MM.1S (cell line): ENCODE measurements at places on chromosomes 5 and 9.

DNA sequence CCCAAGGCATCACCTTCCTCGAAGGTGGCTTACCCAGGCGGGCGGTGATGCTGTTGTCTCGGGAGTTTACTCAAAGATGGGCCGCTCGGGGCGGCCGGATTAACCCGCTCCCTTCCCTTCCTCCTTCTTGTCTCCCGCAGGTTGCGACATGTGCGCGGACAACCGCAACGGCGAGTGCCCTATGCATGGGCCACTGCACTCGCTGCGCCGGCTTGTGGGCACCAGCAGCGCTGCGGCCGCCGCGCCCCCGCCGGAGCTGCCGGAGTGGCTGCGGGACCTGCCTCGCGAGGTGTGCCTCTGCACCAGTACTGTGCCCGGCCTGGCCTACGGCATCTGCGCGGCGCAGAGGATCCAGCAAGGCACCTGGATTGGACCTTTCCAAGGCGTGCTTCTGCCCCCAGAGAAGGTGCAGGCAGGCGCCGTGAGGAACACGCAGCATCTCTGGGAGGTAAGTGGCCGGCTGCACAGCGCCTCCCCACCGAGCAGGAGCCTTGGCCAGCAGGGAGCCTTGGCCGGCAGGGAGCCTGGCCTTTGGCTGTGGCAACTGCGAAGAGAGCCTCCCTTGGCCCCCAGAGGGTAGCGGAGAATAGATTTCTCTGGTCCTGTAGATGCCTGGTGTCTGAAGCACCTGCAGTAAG is 10.6 kb downstream of the PRDM6 start:
- DNase-seq, result no peak

DNA sequence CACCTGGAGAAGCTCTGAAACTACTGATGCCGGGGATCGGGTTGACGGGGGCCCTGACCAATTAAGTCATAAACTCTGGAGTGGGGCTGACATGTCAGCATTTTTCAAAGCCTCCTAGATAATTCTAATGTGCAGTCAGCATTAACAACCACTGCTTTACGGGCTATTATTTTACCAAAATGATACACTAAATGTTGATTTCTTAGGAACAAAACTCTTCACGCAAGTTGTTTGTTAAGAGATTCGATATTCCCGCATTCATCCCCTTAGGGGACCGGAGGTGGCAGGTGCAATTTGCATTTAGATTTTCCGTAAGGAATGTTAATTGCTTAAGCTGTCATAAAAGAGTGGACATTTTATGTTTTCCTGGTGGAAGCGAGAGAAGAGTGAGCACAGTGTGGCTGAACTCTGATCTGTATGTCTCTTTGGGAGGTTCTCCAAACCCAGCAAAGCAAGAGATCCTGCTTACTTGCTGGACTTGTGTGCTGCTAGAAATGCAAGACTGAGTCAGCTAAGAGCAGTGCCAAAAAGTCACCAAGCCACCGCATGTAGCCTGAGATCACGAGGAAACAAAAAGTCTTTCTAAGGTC is 77.6 kb downstream of the UGCG start:
- no peak for DNase-seq

DNA sequence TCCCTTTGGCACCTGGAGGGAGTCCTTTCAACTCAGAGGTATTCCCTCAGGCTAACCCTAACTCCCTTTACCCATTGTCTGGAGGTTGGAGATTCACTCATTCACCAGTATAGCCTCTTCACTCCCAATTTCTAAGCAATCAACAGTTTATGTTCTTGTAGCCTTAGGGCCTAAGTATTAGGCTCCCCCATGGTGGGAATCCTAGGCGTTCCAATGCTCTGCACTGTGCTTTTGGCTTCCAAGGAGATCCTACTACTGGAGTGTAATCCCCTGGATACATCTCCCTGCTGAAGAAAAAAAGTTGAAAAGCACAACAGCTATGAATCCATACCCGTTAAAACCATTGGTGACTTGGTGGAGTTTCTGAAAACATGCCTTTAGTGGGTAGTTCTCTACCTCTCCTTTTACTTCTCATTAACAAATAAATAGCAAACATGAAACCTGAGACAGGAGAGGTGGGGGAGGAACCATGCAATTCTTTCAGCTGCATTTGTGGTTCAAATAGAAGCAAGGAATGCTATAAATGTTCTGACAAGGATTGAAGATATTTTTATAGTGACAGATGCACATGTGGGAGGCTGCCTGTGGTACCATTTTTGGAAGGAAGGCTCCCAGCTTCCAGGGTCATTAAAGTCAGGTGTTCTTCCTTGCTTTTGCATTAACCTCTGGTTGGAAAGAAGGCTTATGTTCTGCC is 397.1 kb downstream of the DMAC1 start:
- no peak for DNase-seq

DNA sequence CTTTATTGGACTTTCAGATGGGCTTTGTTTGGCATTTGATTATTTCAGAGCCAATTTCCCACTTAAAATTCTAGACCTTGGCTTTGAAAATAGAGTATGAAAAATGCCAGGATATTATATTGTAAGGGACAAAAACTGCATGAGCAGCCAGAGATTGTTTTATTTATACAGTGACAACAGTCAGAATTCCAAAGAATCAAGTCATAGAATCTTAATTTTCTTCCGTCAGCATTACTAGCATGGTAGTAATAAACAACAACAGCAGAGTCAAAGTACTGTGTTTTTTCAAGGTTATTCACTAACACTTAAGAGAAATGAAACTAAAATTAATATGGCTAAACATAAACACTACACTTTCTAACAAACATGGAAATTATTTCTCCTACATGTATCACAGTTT is 52.2 kb downstream of the MLLT3 start:
- no peak for DNase-seq

GRCh38 chr9:33187519-33188218 is 20.5 kb upstream of the B4GALT1 start:
- DNase-seq, result no peak
